ENCODE measurements at places on chromosomes 7 and 10.

DNA sequence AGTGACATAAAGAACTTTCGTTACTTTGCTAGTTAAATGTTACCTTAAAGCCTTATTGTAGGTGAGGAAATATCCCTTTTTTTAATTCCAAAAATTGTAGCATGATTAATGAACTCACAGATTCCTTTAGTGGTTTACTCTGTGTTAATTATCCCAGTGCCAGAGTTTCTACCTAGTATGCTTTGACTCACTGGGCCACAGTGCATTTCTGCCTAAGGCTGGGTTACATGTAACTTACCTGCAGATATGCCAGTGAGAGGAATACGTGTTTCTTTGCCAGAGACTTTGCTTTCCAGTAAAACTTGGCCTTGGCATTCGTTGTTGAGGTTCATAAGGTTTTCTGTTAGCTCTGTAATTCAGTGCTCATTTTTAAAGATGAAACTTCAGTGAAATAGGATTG lies 380.8 kb upstream of the LRGUK start:
- DNase-seq, result no peak

GRCh38 chr10:65611592-65611991 lies 1314.2 kb upstream of the LRRTM3 start:
- DNase-seq, result peak; percentile 64

DNA sequence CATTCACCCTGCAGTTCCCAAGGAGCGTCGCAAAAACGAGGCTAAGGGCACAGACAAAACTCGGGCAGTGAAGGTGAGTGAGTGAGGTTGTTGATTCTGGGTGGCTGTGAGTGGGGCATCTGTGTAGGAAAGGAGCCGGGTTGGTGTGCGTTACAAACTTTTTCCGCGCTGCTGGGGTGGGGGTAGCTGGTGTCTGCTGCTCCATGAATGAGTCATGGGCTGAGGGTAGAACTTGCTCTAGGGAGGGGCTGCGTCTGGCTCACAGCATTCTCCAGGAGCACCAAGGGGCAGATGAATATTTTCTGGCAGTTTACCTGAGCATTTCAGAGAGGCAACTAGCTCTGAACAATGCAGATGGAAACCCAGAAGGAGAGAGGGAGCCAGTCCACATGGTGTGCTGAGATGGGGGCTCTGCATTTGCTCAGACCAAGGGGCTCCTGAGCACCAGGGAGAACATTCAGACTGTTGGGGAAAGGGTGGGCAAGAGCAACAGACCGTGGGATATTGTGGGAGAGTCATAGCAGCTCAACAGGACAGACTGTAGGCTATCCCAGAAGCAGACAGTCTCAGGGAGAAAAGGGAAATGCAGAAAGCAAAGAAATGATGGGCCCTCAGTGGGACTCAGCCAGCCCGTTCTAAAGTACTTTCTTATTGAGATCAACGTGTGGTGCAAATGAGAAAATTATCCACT lies 18.8 kb downstream of the NOBOX start:
- DNase-seq, result no peak

- peak; percentile 22 for DNase-seq
These were observed 78.4 kb downstream of the CYP26A1 start for GRCh38 chr10:93152136-93152535.

GRCh38 chr10:3056280-3057037 lies 10.9 kb upstream of the PFKP start:
- peak; percentile 69 for DNase-seq

DNA sequence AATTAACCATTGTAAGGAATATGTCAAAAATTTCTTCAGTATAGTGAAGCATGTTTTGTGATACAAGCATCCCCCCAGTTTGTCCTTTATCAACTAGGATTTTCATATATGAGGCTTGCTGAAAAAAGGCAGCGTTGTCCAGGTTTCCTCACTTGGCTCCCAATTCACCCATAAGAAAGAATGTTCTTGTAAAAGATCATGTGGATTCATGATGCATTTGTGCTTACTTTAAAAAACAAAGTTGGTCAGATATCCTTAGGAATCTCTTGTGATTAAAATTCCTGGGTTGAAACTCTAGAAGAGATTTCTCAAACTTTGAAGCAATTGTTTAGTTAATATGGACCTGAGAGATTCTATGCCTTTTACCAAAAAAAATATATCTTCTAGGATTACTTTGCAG lies 181.8 kb downstream of the KIAA1217 start:
- peak; percentile 25 for DNase-seq

- no peak for DNase-seq
These were observed 77.6 kb upstream of the UNC5B start for GRCh38 chr10:71134732-71135211.

DNA sequence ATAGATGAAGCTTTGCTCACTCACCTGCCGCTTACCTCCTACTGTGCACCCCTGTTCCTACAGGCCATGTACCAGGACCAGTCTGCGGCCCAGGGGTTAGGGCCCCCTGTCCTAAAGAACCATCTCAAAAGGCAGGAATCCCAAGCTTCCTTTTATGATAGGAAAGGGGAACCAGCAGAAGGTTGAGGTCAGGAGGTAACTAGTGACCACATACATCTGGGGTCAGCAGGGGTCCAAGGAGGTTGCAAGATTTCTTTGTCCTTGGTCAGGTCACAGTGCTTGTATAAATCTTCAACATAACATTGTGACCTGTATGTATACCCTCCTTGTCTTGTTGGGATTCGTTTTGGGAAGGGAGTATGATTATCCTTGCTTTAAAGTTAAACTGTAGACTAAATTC lies 73.8 kb downstream of the OAT start:
- DNase-seq, result no peak

DNA sequence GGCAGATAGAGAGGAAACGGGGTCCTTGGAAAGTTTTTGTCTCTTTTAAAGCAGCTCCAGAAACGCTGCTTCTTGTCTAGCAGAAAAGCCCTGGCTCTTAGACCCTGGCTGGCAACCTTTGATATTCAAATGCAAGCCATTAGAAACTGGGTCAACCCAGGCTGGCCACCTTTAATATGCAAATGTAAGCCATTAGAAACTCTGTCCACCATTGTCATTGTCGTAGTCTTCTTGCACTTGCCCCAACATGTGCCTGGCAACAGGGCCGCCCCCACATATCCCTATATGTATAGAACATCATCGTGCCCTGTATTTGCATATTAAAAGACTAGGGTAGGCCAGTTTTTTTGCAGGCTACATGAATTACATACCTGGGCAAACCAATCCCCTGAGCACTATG lies 621.3 kb upstream of the DPP6 start:
- DNase-seq, result no peak
